ENCODE measurements at places on chromosomes 3 and 15. TPM values are rescaled to one million over a fixed set of nuclear protein-coding genes. Genes with fewer than 3 reads are reported as not detected.

The ZNF654 gene
- 5.2 TPM for polyA plus RNA-seq

The FEZF2 gene
- not detected for polyA plus RNA-seq

The CHRFAM7A gene
- 0.09 TPM for polyA plus RNA-seq

The ELL3 gene
- 2.3 TPM for polyA plus RNA-seq

The OR5K2 gene
- polyA plus RNA-seq = not detected

The DISP2 gene
- polyA plus RNA-seq = 0.36 TPM

The PLSCR2 gene
- not detected for polyA plus RNA-seq

The BBX gene
- 38.2 TPM for polyA plus RNA-seq

The DNASE1L3 gene
- not detected for polyA plus RNA-seq

The ADAMTS7 gene
- 5.0 TPM for polyA plus RNA-seq

The CHDH gene
- polyA plus RNA-seq = 0.02 TPM

The LIPC gene
- 0.82 TPM for polyA plus RNA-seq

The EAF2 gene
- polyA plus RNA-seq = 2.5 TPM

The PLA2G4B gene
- polyA plus RNA-seq = 1.3 TPM

The NR2F2 gene
- 66.9 TPM for polyA plus RNA-seq

The SERINC4 gene
- polyA plus RNA-seq = not detected

The ABHD2 gene
- polyA plus RNA-seq = 60.1 TPM

The HTR3E gene
- not detected for polyA plus RNA-seq

The SCN11A gene
- 0.05 TPM for polyA plus RNA-seq

The VGLL3 gene
- 27.2 TPM for polyA plus RNA-seq

The ZBTB20 gene
- 2.6 TPM for polyA plus RNA-seq

The ANXA2 gene
- 4,537 TPM for polyA plus RNA-seq

The MAGI1 gene
- 14.2 TPM for polyA plus RNA-seq
